Activated CD4-positive, alpha-beta T cell treated with anti-CD3 and anti-CD28 coated beads, Interleukin-10, Interleukin-2, amounts not matched to agents 100 ng/mL and 50 ng/mL, durations not matched to agents 16 hours and 8 hours (primary cell): ENCODE measurements at places on chromosomes 1 and 21.

- no peak for DNase-seq
Observed at GRCh38 chr1:147609358-147609757, 61.0 kb downstream of the ACP6 start.

GRCh38 chr1:201427963-201428362, 6.4 kb upstream of the TNNI1 start:
- DNase-seq = no peak

DNA sequence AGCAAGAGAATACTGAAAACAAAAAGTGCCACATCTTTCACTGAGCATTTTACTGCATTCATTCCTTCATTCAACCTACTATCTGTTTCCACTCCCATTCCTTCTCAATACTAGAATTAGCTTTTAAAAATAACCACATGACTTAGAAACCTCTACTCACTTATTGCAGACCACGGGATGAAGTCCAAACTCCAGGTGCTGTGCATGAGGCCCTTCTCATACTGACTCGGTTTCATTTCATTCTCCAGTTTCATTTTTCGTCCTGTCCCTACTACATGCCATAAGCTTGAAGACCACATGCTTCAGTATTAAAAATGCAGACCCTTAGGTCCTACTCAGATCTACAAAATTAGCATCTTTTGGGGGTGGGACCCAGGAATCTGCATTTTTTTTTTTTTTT, 2.3 kb upstream of the BACH1 start:
- DNase-seq = no peak

- no peak for DNase-seq
Observed at GRCh38 chr1:11365744-11366387, 92.9 kb downstream of the UBIAD1 start.

DNA sequence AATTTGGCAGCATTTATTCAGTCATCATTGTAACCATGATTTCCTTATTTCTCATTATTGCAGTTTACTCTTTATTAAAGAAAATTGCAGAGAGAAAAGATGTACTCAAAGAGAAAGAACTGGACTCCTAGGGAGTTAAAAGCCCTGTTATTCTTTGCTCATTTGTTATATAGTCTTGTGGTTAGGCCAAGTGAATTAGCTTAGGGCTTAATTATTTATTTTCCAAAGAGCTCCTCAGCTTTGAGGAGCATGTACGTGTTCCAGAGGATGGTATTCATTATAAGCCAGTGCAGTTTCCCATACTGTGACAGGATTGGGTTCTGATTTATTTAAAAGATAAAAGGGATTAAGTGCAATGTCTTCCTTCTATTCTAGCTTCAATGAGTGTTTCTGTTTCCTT, 86.4 kb downstream of the GPR161 start:
- no peak for DNase-seq

DNA sequence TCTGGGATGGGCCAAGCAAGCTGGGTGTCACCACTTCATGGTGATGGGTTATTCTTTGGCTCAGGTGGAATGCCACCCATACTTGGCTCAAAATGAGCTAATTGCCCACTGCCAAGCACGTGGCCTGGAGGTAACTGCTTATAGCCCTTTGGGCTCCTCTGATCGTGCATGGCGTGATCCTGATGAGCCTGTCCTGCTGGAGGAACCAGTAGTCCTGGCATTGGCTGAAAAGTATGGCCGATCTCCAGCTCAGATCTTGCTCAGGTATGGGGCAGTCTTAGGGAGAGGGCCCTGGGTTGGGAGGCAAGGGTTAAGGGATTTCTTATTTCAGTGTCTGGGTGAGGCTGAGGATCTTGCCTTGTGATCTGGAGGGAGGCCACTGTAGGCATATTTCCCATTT, 15.4 kb upstream of the NASP start:
- DNase-seq = no peak

DNA sequence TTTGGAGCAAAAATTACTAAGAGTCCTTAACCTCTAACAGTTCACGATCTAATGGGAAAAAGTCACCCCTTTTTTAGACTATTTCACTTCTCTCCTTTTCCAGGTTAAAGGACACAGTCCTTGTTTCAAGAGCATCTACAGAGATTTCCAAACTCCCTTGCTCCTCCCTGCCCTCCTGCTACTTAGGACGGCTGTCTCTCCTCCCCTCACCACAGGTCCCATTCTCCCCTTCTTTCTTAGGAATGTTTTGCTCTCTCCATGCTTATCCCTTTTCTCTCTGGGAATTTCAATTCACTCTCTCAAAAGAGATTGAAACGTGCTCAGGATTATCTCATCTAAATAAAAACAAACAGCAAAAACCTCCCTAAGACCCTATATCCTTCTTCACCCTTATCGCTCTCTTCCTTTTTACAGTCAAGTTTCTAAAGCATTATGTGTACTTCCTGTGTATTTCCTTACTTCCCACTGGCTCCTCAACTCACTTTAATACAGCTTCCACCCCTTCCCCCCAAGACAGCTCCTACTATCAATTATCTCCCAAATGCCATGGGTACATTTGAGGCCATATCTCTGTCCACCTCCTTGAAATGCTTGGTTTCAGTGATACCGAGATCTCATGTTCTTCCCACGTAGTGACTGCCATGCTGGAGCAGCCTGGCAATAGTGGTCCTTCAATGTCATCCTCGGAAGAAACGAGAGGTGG, 43.2 kb upstream of the ZNF281 start:
- DNase-seq = no peak

DNA sequence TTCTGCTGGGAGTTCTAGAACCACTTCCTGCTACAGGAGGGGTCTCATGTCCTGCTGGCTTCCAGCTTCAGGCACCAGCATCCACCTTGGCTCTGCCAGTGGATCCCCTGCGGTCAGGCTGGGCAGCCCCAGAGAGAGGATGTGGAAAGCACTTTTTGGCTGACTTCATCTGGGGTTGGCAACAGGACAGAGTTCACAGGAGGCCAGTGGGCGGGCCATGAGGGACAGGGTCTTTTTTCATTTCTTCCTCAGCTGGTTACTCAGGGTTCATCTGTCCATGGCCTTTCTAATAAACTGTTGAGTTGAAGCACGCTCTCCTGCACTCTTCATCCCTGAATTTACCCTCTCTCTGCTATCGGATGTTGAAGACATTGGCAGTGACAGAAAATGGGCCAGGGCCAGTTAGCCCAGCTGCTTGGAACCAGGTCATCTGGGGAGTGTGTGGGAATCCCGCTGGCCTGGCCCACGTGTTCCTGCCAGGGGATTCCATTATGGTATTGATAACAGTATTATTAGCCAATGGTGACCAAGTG, 45.2 kb downstream of the RPS6KA1 start:
- no peak for DNase-seq

DNA sequence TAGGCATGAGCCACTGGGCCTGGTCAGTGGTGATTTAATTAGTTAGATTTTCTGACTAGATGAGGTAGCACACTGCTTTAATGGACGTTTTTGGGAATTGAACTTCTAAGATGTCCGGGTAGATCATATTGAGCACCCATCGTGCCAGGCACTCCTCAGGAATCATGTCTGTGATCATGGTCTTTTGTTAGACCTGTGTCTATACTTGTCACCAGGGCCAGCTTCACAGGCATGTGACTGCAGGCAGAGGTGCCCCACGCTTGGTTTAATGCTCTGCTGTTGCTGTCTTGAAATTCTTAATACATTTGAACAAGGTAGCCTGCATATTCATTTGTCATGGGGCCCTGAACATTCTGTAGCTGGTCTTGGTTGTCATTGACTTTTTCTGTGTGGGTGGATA, 19.6 kb downstream of the UBE4B start:
- no peak for DNase-seq

DNA sequence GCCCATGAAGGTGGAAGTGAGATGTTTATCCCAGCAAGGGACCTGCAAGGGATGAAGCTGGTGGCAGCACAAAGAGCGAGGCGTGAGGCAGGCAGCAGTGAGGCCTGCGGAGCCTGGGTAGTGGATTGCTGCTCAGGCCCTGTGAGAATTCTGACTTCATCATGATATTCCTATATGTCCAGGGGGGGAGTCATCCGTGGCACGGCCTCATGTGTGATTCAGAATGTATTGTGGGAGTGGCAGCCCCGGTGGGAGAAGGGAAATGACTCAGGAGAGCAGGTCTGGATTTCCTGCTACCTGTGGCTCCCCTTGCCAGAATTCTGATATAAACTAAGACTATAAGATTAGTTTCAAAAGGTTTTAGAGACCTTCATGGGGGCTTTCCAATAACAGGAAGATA, 240.9 kb downstream of the CAMTA1 start:
- DNase-seq = no peak

DNA sequence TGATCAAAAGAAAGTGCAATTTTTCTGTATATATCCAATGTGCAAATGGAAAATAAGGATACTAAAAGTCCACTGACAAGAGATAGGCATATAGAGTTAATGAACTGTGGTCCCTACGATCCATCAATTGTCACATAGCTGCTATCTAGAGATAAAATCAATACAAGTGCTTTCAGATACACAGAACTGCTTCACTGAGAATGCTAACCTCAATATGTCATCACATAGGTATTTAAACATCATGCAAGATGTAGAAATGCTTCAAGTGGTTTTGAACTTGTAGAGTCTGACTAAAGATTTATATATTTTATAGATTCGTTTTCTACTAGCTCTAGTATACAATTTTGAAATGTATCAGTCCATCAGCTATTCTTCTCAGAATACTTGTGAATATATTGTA, 1604.7 kb downstream of the PLA2G4A start:
- DNase-seq = no peak
